HuH-7.5 (cell line): ENCODE measurements at places on chromosomes 12 and 14.
A peak's percentile ranks its signal among the peaks of the same experiment; 100 is the strongest.

DNA sequence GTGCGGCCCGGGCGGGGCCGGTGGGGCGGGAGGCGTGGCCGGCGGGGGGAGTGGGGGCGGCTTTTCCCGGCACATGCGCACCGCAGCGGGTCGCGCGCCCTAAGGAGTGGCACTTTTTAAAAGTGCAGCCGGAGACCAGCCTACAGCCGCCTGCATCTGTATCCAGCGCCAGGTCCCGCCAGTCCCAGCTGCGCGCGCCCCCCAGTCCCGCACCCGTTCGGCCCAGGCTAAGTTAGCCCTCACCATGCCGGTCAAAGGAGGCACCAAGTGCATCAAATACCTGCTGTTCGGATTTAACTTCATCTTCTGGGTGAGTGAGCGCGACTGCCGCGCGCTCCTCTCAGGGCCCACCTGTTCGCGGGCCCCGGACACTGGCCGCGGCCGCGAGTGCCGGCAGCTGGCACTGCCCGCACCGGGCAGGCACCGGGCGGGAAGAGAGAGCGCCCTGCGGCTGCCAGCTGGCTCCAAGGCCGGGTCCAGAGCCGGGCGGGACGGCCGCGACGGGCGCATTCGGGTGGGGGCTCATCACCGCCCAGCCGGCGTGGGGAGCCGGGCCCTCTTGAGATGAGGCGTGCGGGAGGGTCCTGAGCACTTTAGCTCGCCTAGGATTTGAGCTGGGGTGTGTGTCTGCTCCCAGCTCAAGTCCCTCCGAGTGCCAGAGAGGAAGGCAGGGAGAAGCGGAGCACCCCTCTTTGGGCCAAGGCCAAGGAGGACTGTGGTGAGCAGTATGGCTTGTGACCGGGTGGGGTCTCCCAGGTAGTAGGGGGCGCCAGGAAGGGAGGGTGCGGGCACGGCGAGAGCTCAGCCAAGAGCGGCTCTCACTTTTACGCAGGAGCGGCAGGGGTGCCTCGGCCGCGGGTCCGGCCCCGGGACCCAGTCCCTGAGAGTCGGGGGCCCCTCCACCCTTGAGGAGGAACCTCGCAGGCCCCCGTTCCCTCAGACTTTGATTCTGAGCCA lies at the start of gene CD9:
Gene CD9, plus strand, starts transcription at position 145 of the 957 bp plus-strand sequence. Its CDS starts 100 bp downstream, at position 245.
- DNase-seq, result peak; percentile 55

DNA sequence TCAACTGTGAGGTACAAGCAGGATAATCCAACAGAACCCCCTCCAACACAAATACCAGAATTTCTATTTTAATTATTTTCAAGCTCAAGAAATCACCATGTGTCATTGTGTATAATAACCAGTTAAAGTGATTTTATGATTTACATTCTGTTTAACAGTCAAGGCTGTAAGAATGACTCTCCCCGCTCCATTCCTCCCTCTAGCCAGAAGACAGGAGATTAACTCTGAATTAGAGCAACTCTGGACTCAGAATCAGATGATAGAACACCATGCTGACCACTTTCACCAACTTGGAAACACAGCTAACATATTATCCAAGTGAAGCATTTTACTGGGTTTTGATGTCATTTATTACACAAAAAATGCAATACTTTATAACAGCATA lies 71.9 kb downstream of the ATP2B1 start:
- DNase-seq, result no peak

GRCh38 chr14:21974741-21975140 lies 301.1 kb upstream of the OR4E1 start:
- no peak for DNase-seq

GRCh38 chr12:111196532-111196931 lies 172.4 kb downstream of the PHETA1 start:
- DNase-seq, result no peak

DNA sequence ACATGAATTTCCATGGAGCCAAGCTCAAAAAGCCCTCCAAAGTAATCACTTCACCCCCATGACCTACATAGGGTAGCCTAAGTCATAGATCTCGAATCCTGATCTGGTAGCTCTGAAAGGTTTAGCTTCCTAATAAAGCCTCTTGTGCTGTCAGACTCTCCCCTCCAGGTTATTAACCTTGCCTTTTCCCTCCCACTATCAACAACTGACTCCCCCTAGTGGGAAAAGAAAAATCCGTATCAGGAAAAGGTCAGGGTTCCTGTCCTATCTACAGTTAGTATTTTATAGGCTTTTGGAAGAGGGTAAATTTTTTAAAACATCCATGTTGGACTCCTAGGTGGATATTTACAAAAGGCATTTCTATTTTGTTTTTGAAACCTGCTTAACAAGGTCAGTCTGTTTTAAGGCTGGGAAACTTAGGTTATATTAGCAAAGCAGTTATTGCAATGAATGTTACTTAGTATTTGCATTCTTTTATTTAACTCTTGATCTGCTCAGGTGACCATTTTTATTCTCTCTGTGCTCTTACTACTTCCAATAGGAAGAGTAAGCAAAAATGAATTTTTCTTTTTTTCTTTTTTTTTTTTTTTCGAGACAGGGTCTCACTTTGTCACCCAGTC lies 8.0 kb downstream of the YY1 start:
- peak; percentile 55 for DNase-seq

DNA sequence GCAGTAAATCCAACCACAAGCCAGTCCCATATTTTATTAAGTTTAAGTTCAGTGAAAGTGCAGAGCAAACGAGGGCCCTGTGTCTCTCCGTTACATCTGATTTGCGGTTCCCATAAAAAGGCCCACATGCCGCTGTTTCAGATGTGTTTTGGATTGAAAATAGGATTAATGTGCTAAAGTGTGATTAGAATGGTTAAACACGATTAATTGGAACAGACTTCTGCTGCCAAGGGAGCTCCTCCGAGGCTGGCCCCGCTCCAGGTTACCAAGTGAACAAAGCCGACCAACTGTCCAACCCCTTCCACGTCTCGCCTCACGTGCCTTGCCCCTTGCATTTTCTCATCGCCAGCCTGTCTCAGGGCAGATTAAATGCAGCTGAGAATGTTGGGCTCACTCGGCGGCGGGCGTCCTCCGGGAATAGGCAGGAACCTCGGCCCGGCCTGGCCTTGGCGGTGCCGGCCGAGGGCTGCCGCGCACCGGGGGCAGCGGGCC lies 166.5 kb upstream of the GSC start:
- DNase-seq, result no peak

DNA sequence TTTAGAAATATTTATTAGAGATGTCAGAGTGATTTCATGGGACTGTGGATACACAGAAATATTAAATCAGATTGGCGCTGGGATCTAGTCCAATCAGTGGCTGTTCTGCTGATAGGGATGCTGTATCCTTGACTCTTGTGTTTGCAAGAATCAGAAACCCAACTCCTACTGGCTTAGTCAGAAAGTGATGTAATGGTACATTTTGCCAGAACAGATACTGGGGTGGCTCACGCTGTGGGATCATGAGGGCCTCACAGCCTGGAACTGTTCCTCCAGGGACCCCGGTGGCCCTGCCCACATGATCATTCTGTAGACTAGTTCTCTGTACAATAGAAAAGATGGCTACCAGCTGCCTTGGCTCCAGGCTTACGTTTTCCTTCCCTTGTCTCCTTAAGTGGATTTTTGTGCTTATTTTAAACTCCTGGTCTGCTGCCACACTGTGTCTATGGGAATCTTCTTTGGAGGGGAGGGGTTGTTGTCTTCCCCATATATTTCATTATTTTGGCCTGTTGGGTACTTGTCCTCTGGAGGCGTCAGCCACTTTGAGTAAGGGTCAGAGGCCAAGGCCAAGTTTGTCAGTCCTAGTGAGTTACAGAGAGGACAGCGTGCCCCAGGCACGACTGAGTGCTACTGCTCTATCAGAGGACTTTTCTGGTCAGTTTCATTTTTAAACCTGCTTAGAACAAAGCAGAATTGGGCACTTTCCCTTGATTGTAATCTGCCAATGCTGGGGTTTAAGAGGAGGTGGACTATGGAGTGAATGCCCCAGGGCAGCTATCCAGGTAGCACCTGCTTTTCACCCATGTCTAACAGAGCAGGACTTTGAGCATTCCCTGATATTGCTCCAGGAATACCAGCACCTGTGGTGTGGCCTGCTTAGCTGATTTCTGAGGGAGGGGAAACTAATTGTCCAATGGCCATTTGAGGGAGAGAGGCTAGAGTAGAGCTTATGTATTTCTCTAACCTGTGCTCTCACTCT lies 164.3 kb downstream of the SLC5A8 start:
- no peak for DNase-seq

- DNase-seq, result no peak
Measured at GRCh38 chr12:93573552-93574223, 1.2 kb downstream of the SOCS2 start.

DNA sequence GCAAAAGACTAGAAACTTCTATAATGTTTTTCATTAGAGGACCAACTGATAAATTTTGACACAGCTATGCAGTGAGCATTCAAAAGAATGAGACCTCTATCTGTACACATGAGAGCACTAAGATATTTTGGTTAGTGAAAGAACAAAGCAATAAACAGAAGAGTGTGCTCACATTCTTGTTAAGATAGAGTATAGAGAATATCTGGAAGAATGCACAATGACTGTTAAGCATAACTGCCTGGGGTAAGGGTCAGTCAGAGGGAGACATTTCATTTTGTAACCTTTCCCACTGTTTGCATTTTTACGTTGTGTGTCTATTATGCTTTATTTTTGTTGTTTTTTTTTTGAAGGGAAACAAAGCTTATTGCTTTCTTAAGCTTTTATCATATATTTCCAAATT lies 20.7 kb downstream of the KCNMB4 start:
- DNase-seq, result no peak

DNA sequence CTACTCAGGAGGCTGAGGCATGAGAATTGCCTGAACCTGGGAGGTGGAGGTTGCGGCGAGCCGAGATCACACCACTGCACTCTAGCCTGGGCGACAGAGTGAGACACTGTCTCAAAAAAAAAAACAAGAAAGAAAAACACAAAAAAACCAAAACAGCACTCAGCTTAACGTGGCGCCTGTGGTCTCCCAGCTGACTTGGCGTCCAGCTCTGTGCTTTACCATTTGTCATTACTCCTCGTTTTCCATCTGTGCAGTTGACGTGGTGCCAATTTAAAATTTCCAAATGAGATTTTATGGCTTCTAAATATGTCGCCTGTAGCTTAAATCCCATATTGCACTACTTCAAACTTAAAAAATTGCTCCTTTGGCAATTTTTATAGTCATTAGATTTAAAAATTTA lies 2.0 kb downstream of the MGP start:
- DNase-seq, result no peak
